Esophagus squamous epithelium (tissue), 5 donors: ENCODE measurements at places on chromosomes 12 and 14. TPM values are rescaled to one million over a fixed set of nuclear protein-coding genes. Genes with fewer than 3 reads are reported as not detected.

CCDC198 gene
- not detected for total RNA-seq

LRRC43 gene
- total RNA-seq = not detected

TC2N gene
- 44.8 TPM for total RNA-seq

EXOC3L4 gene
- total RNA-seq = not detected

ATXN3 gene
- 27.6 TPM for total RNA-seq

PRH2 gene
- total RNA-seq = 7.0 TPM

RNASE2 gene
- 0.44 TPM for total RNA-seq

CARMIL3 gene
- 1.1 TPM for total RNA-seq

DNA sequence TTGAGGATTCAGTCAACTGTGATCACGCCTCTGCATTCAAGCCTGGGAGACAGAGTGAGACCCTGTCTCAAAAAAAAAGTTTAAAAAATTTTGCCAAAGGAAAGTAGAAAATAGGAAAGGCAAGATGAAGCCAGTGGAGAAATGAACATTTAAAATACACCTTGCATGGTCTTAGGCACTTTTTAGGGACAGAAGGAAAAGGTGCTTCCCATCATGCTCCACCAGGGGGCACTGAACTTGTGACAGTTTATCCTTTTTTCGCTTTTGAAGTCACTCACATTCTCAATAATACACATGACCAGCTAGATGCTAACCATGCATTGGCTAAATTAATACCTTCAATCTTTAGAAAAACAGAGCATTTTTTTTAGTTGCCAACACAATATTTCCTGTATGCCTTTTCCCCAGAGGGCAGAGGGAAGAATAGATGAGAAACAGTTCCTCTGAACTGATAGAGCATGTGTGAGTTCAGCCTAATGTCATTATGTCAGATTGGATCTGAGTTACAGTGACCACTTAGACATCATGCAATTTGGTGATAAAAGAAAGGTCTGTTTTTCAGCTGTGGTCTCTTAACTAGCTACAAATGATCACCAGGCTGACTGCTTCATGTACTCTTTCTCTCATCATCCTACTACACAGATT lies 221.8 kb upstream of the SSTR1 start:
- H3K27ac ChIP-seq = no peak overlapping the region
- H3K36me3 ChIP-seq = no peaks in the 10 kb centered on the region
- DNase-seq = no peak
- H3K4me1 ChIP-seq = no peaks in the 10 kb centered on the region
- no peaks in the 10 kb centered on the region for H3K27me3 ChIP-seq

DNA sequence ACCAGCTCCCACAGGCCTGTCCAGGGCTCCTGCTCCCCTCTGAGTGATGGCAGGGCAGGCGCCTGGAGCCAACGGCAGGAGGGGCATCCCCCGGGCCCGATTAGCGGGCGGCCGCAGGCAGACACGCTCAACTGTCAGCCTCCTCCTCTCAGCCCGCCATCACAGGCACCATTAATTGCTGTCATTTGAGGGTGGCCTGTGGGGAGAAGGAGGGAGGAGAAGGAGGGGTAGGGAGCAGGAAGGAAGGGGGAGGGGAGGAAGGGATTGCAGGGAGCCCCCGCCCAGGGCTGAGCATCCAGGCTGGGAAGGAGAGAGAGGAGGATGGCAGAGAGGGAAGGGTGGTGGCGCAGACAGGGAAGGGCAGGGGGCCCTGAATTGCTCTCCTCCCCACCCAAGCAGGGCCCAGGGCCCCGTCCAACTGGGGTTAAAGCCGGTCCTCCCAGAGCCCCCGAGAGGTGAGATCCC lies 36.1 kb downstream of the NCOR2 start:
- H3K27ac ChIP-seq = no peak overlapping the region
- no peaks in the 10 kb centered on the region for H3K27me3 ChIP-seq
- no peak for DNase-seq
- H3K36me3 ChIP-seq = peaks cover 5% of the 10 kb centered on the region

DNA sequence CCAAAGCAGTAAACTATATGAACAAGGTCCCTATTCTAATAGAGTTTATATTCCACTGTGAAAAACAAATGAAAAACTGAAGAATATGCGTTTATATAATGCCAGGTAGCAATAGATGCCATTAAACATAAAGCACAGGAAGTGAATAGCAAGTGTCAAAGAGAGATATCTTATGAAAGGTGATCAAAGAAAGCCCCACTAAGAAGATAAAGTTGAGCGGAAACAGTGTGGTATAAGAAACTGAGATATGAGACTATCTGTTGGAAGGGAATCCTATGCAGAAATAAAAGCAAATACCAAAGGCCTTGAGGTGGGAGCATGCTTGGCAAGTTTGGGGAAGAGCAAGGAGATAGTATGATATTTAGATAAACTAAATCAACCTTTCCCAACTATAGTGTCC lies 123.1 kb upstream of the FAR2 start:
- no peak overlapping the region for H3K27ac ChIP-seq
- H3K27me3 ChIP-seq = no peaks in the 10 kb centered on the region
- no peak overlapping the region for H3K4me3 ChIP-seq
- no peak for DNase-seq

- H3K4me1 ChIP-seq = peaks cover 52% of the 10 kb centered on the region
- no peaks in the 10 kb centered on the region for H3K27me3 ChIP-seq
- no peaks in the 10 kb centered on the region for H3K36me3 ChIP-seq
Measured at GRCh38 chr14:91108941-91109611, 4.8 kb upstream of the DGLUCY start.

GRCh38 chr12:104375775-104376174 lies 72.2 kb downstream of the EID3 start:
- DNase-seq = no peak
- H3K27me3 ChIP-seq = no peaks in the 10 kb centered on the region
- no peak overlapping the region for H3K27ac ChIP-seq
- no peak overlapping the region for H3K4me3 ChIP-seq

GRCh38 chr12:104219361-104219892 lies 3.8 kb downstream of the TXNRD1 start:
- DNase-seq = no peak
- no peak overlapping the region for H3K4me3 ChIP-seq
- H3K27me3 ChIP-seq = peaks cover 9% of the 10 kb centered on the region
- peak overlapping the region; percentile 90 for H3K27ac ChIP-seq
- H3K4me1 ChIP-seq = peaks cover 25% of the 10 kb centered on the region

DNA sequence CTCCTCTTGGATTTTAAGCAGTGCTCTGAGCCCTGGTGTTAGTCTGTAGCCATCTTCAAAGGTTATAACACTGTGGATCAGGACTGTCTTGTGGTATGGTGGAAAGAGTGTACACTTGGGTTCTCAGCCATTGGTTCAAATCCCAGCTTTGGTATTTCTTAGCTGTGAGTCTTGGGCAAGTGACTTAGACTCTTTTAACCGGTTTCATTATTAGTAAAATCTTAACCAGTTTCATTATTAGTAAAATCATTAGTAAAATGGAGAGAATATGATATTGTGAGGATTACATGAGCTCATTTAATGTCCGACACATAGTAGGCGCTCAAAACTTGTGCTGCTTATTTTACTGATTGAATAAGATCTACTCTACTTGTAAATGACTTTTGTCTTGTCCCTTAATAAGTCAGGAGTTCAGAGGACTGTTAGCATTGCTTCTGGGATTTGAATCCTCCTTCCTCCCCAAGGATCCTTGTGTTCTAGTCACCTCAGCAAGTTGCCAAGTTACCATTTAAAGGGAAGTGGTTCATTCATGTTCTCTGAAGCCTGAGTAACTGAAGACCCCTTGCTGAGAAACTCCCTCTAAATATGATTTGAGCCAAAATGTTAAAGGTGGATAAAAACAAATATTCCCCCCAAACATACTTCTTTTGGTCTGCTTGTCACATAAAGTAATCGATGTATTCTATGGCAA lies 12.4 kb downstream of the TTLL5 start:
- peaks cover 57% of the 10 kb centered on the region for H3K36me3 ChIP-seq
- no peaks in the 10 kb centered on the region for H3K27me3 ChIP-seq
- H3K4me1 ChIP-seq = no peaks in the 10 kb centered on the region
- no peak for DNase-seq

GRCh38 chr12:32265951-32266350 lies 133.4 kb upstream of the FGD4 start:
- no peak overlapping the region for H3K4me3 ChIP-seq
- DNase-seq = no peak
- H3K27ac ChIP-seq = no peak overlapping the region
- no peaks in the 10 kb centered on the region for H3K27me3 ChIP-seq
- H3K36me3 ChIP-seq = no peaks in the 10 kb centered on the region

DNA sequence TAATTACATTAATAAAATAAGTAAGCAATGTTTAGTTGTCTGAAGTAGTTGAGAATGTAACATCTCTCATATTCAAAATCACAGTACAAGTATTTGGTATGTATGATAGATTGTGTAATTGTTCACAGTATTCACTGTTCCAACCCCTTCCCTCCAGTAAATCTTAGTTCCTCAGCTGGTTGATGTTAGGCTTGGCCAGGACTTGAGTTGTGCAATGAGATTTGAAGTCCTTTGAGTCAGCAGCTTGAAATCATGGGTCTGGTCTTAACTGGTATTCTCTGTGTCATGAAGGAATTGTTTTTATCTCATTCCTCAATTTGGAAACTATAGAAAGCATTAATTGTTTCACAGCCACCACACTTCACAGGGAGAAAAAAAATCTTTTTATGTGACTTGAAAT lies 477.1 kb downstream of the FSCB start:
- no peaks in the 10 kb centered on the region for H3K4me1 ChIP-seq
- H3K27me3 ChIP-seq = no peaks in the 10 kb centered on the region
- DNase-seq = no peak

GRCh38 chr14:77457115-77457521 lies 283 bp downstream of the VIPAS39 start:
- H3K4me1 ChIP-seq = peaks cover 19% of the 10 kb centered on the region
- no peak for DNase-seq
- H3K27ac ChIP-seq = peak overlapping the region; percentile 88
- H3K4me3 ChIP-seq = peak overlapping the region; percentile 99

DNA sequence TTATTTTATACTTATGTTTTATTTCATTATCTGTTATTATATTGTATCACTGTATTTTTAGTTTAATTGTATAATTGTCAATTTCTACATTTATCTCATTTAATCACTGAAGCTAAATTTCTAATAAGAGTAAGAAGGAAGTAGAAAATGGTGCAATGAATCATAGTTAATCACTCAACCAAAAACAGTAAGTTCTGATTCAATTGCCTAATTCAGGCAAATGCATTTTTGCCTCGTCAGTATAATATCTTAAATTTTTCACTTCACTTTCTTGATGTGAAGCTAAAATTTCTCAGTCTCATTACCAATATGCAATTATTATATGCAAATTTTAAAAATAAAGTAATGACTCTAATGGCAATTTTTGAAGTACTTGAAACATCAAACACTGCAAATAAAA lies 340.5 kb upstream of the USP15 start:
- no peaks in the 10 kb centered on the region for H3K36me3 ChIP-seq
- no peak overlapping the region for H3K27ac ChIP-seq
- no peak for DNase-seq
- no peaks in the 10 kb centered on the region for H3K4me1 ChIP-seq

- H3K27ac ChIP-seq = no peak overlapping the region
- H3K4me1 ChIP-seq = no peaks in the 10 kb centered on the region
- H3K4me3 ChIP-seq = peak overlapping the region; percentile 44
Measured at GRCh38 chr14:71267007-71267513, 359.8 kb downstream of the PCNX1 start.

DNA sequence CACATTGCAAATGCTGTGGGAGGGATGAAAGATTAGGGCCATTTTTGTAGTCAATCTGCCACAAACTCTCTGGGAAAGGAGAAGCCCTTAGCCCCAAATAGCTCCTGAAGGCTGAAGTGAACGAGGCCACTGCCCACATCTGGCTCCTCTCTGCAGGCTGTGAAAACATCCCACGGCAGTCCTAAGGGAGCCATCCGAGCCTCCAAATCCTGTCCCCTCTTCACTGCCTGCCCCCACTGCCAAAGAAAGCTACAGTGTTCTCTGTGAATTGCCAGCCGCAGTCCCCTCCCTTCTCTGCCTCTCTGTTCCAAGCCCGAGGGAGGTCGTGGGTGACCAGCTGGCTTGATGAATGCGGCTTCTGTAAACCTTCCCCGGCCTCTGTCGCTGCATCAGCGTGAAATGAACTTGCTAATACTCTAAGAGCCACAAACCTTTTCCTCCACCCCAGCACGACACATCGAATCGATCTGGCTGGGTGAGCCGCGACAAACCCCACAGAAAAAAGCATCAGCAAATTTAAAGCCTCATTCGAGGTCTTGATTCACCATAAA lies 180.7 kb upstream of the NRXN3 start:
- no peaks in the 10 kb centered on the region for H3K4me1 ChIP-seq
- peak overlapping the region; percentile 9 for H3K27ac ChIP-seq
- no peaks in the 10 kb centered on the region for H3K36me3 ChIP-seq

DNA sequence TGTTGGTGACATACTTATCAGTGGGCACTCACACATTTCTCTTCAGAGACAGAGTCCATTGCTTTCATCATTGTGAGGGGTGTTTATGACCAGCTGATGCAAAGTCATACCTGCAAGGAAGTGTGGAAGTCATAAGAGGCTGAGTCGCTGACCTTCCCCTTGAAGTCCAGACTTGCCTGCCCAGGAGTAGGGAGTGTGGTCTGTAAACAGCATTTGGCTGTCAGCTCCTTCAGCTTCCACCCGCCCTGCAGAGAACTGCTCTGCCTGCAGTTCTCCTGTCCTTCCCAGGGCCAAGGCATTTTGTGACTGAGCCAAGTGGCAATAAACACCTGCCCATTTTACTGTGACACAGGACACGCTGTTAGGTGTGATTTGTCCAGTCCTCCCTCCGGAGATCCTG lies 801.3 kb downstream of the BCL11B start:
- no peaks in the 10 kb centered on the region for H3K4me1 ChIP-seq
- H3K4me3 ChIP-seq = no peak overlapping the region
- H3K27ac ChIP-seq = no peak overlapping the region
- no peaks in the 10 kb centered on the region for H3K27me3 ChIP-seq

DNA sequence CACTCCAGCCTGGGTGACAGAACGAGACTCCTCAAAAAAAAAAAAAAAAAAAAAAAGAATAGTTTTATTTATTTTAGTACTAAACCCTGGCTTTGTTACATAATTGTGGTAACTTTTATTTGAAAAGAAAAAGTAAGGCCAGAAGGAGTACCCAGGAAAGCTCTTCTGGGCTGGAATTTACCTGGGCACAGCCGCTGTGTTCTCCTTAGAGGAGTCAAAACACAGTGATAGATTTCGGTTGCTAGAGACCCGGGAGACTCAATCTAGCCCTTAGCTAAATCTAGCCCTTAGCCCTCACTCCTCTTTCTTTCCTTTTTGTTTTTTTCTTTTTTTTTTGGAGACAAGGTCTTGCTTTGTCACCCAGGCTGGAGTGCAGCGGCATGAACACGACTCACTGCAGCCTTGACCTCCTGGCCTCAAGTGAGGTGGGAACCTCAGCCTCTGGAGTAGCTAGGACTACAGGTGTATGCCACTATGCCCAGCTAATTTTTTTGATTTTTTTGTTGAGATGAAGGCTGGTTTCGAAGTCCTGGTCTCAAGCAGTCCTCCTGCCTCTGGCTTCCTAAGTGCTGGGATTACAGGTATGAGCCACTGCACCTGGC lies 49.7 kb downstream of the SYNE2 start:
- no peak overlapping the region for H3K27ac ChIP-seq
- H3K4me1 ChIP-seq = peaks cover 49% of the 10 kb centered on the region
- no peak for DNase-seq
- no peaks in the 10 kb centered on the region for H3K27me3 ChIP-seq

- no peaks in the 10 kb centered on the region for H3K36me3 ChIP-seq
- H3K4me1 ChIP-seq = no peaks in the 10 kb centered on the region
Measured at GRCh38 chr12:54459355-54459754, 14.0 kb downstream of the GTSF1 start.
